NCI-H2081 (cell line): ENCODE measurements at places on chromosomes 7 and 10.

DNA sequence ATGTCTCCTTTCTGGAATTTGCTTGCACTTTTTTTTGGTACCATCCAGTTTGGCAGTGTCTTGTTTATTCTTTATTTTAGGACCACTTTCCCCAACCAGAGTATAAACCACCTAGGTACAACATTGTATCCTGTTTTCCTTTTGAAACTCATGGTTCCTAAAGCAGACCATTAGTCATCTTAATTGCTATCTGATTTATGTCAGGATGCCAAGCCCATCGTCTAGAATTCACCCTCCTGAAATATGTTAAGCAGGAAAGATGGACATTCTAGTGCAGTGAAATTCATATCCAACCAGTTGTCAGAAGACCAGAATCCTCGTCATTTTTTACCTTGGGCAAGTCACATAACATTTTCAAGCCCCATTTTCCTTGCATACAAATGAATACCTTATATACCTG, 223.6 kb upstream of the KMT2E start:
- DNase-seq = no peak

DNA sequence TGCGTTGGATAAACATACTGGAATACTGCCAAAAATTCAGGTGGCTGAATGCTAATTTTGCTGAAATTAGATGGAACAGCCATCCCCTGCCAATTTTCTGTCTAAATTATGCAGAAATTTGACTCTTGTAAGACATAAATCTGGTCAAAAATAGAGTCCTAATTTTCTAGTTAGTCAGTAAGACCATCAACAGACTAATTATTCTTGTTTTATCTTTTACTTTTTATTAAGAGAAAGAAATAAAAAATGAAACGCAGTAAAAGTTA, 110.3 kb upstream of the GATA3 start:
- DNase-seq = peak; percentile 48

- no peak for DNase-seq
Measured at GRCh38 chr7:125529249-125529648, 599.6 kb upstream of the POT1 start.

DNA sequence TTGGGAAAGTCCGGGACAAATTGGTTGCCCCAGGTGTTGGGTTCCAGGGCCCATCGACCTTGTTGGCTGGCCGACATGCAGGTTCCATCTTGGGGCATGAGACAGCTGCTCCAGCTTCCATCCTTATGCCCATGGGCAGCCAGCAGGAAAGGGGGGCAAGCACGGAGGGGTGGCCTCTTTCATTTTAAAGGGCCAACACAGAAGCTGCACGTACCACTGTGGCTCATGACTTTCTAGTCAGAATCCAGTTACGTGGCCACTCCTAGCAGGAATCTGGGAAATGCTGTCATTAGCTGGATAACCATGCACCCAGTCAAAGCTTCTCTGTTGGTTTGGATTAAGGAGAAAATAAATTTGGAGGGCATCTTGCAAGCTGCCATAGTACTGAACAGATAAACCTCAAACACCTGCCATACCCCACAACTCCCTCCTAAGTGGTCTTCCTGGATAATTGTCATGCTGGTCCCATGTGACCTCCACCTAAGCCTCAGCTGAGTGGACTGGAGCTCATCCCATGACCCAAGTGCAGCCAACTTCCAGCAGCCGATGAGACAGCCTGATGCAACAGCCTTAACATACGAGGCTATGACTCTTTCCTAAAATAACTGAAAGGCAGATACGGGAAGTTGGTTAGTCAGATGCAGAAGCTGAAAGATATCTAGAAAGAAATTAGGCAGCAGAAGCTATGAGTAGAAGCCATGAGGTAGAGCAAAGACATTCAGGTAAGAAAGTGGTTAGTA, 21.4 kb upstream of the GSDME start:
- no peak for DNase-seq
